ENCODE measurements at places on chromosomes 11 and 22.

DNA sequence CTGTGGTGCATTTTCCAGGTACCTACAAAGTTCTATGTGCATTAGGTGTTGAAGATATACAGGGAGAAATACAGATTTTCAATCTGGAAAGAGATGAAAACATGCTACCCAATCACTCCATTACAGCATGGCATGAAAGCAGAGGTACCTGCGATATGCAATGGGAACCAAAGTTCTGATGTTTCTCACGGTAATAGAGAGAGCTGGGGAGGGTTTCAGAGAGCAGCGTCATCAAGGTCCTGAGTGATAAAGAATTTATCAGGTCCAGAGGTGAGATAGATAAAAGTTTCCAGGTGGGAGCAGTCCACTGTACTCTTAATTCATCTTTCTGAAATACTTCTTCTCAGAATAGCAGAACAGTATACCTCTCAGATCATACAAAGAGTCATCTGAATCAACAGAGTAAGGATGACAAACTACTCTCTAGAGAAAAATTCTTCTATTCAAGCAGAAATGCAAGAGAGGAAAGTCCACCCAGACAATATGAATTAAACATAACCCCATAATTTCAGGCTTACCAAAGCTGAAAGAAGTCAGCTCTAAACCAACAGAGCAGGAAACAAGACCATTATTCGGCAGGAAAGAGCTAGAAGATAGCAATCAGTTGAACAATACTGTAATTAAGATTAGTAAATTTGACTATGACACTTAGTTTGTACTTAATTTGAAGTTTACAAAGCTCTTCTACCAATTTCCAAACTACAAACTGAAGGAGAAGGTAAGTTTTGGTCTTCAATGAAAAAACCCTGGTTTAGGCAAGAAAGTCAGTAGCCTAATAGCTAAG lies 12.8 kb downstream of the CTSC start:
- DNase-seq = no peak

GRCh38 chr22:27260087-27260698 lies 541.4 kb downstream of the MN1 start:
- DNase-seq = peak; percentile 43

- DNase-seq = peak; percentile 11
Observed at GRCh38 chr11:7645206-7645605, 28.1 kb downstream of the CYB5R2 start.

GRCh38 chr11:30983143-30983542 lies 386.4 kb downstream of the DCDC1 start:
- no peak for DNase-seq

- DNase-seq = no peak
Observed at GRCh38 chr11:118628432-118628831, 21.0 kb downstream of the PHLDB1 start.

GRCh38 chr11:85844439-85845123 lies 10.6 kb upstream of the CCDC83 start:
- DNase-seq = no peak

GRCh38 chr22:49826603-49827270 lies 936 bp downstream of the BRD1 start:
- peak; percentile 25 for DNase-seq

GRCh38 chr11:57763568-57763967 lies 2.0 kb downstream of the CTNND1 start:
- peak; percentile 46 for DNase-seq

DNA sequence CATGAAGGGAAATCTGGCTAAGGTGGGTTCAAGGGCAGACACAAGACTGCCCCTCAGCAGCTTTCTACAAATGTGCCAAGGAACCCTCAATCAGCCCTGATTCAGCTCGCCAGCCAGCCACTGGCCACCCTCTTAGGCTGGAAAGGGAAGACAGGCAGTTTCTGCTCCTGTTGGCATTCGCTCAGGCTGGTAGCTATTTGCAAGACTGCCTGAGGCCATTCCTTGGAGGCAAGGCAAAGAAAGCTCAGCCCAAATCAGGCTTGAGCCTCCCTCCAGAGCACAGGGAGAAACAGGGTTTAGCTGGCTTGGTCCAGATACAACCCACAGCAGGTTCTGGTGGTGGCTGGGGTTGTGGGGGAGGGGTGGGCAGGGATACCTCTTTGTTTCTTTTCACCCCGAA lies 19.2 kb downstream of the TP53I11 start:
- DNase-seq = no peak

GRCh38 chr11:60838132-60838531 lies 3.8 kb upstream of the CCDC86 start:
- peak; percentile 23 for DNase-seq

- DNase-seq = no peak
Observed at GRCh38 chr22:20008221-20008995, 8.2 kb downstream of the ARVCF start.

DNA sequence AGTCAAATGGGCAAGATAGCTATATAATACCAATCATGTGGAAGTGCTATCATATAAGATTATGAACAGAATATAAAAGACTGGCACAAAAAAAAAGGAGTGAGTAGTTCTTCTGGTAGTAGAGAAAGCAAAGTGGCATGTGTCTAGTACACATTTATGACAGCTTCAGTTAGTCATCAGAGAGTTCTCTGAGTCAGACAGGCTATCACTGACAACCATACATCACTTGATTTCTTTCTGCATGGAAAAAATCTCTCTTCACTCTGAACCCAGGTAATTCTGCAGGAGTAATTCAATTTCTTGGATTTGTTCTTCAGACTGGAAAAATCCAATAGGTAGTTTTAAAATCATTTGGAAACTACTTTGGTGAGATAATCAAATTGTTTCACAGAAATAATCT lies 286.8 kb upstream of the ANO3 start:
- DNase-seq = no peak

GRCh38 chr11:118606844-118607228 lies 579 bp upstream of the PHLDB1 start:
- no peak for DNase-seq

- peak; percentile 9 for DNase-seq
Observed at GRCh38 chr11:84398017-84398626, 1112.0 kb upstream of the CCDC90B start.

- no peak for DNase-seq
Observed at GRCh38 chr22:41339823-41340222, 38.5 kb downstream of the ZC3H7B start.

GRCh38 chr11:36012455-36012854 lies 68.6 kb downstream of the LDLRAD3 start:
- DNase-seq = no peak

- DNase-seq = peak; percentile 49
Observed at GRCh38 chr11:125082611-125083311, 19.7 kb downstream of the SLC37A2 start.

DNA sequence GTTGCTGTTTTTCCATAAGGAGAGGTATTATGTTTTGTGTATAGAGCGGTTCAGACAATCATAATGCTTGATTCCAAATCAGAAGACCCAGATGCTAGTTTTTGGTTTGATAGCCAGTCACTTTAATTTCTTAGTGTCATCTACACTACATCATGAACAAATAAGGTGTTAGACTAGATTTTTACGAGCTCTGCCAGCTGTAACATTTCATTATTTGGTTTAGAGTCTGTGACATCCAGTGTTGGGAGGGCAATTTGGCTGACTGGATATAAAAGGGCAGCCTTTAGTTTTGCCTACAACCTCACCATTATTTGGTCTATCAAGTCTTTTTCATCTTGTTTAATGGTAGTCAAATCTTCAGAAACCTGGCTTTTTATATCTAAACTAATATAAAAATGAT lies 30.2 kb upstream of the FBXO3 start:
- DNase-seq = no peak

- peak; percentile 64 for DNase-seq
Observed at GRCh38 chr11:119774172-119774763, 45.3 kb upstream of the NECTIN1 start.

Data from fibroblast of skin of scalp (primary cell).